ENCODE measurements at places on chromosomes 12 and 14.

DNA sequence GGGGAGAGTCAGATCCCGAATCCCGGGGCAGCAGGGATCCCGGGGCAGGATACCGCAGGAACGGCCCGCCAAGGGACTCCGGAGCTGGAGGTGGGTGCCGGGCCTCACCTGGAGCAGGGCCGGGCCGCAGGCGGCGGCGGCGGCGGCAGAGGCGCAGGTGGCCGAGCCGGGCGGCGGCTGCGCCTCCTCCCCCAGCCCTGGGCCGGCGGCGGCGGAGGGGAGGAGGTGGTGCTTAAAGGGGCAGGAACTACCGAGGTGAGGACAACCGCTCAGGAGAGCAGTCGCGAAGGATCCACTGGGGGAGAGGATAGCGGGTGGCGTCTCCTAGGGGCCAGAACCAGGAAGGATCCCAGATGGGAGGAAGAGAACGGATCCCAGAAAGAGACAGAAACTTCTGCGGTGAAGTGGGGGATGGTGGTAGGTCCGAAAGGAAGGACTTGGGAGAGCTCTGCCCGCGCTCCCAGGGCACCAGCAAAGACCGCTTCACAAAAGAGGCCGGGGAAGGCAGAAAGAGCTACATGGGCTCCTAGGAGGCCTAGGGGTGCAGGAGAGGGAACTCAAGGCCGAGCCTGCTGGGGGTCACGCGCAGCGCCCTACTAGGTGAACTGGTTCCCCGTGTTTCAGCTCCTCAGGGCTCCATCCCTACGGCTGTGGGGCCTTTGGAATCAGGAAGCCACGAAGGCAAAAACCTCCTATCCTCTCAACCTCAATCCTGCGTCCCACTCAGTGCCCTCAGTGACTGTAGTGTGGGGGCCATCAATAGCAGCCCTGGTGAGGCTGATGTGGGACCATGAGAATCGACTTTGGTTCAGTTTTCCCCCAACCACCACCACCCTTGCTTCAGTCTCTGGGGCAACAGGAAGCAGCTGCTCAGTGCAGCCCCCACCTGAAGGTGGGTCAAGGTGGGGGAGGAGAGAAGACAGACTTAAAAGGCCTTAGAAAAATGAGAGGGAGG, 5.0 kb upstream of the BAZ2A start:
- DNase-seq = peak; percentile 29

- no peak for DNase-seq
Measured at GRCh38 chr12:69514111-69514510, 43.9 kb downstream of the FRS2 start.

DNA sequence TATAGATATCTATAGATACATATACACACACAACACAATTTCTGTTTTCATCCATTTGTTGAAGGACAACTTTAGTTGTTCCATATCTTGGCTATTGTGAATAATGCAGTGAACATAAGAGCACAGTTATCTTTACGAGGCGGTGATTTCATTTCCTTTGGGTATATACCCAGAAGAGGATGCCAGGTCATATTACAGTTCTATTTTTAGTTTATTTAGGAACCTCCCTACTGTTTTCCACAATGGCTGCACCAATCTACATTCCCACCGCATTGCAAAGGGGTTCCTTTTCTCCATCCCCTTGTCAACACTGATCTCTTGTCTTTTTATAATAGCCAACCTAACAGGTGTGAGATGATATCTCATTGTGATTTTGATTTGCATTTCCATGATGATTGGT, 143.4 kb upstream of the ARHGAP5 start:
- DNase-seq = no peak

GRCh38 chr14:67942080-67942710, 122.6 kb downstream of the RAD51B start:
- DNase-seq = no peak

GRCh38 chr12:65192963-65193516, 23.7 kb downstream of the LEMD3 start:
- DNase-seq = no peak

- no peak for DNase-seq
Measured at GRCh38 chr12:91778091-91778832, 367.4 kb downstream of the BTG1 start.

DNA sequence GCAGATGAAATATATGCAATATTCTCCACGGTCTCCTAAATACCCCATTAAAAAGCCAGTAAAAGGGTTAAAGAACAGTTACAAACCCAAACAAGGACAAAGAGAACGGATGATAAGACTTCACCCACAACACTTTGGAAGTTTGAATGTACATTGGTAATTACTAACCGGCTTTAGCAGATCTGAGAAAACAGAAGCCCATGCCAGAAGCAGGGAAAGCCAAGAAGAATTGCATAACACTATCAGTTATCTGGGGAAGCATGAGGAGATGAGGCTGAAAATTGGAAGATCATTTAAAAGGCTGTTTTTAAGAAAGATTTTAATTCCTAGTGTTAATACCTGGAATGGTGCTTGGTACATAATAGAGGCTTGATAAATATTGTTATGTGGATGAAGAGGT, 55.6 kb upstream of the MYBPC1 start:
- DNase-seq = no peak

DNA sequence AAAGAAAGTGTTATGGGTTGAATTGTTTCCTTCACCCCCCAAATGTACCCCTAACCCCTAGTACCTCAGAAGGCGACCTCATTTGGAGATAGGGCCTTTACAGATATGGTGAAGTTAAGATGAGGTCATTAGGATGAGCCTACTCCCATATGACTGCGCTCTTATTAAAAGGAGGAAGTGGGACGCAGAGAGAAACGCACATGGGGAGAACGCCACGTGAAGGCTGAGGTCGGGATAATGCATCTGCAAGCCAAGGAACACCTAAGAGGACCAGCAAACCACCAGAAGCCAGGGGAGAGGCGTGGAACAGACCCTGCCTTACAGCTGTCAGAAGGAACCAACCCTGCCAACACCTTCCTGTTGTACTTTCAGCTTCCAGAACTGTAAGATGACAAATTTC, 1.7 kb upstream of the NRIP2 start:
- no peak for DNase-seq

DNA sequence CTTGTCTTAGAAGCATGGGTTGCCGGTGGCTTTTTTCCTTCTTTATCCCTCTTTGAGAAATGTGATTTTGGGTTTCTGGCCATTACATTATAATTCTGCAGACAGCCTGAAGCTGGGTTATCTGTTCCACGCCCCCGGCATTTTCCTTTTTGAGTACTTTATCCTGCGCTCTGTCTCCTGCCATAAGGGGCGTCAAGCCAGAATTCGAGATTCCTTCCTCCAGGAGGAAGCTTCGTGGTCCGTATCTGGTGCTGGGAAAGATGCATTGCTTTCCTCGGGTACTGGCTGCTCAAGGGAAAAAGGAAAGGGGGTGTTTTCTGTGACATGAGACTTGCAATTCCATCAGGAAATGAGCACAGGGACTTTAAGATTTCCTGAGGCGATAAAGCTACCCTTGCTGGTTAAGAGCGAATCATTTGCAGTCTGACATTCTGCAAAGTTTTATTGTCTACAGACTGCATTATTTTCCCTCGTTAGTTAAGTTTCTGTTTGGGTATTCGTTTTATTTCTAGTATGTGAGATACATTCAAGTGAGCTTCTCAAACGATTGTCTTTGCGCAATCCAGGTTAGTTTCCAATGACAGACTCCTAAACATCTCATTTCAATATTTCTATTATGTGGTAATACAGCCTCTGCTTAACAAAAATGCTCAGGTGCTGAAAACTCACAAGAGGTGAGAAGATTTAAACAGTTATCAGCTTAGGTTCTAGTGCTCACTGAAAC, 694 bp downstream of the AKAP5 start:
- no peak for DNase-seq

DNA sequence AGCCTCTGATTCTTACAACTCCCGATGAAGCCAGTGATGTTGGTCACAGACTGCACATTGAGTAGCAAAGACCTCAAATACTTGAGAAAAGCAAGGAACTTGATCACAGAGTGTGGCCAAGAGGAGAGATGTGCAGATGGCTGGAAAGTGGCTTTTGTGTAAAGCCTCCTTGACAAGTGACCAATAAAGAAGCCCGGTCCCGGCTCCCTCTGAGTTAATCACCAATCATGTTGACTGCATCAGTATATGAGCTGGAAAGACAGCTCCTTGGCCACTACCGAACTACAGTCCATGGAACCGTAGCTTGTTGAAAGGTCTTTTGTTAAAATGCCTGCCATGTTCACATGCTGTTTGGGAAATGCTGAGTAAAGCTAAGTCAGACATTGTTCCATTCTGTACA, 23.7 kb upstream of the SERPINA6 start:
- no peak for DNase-seq

DNA sequence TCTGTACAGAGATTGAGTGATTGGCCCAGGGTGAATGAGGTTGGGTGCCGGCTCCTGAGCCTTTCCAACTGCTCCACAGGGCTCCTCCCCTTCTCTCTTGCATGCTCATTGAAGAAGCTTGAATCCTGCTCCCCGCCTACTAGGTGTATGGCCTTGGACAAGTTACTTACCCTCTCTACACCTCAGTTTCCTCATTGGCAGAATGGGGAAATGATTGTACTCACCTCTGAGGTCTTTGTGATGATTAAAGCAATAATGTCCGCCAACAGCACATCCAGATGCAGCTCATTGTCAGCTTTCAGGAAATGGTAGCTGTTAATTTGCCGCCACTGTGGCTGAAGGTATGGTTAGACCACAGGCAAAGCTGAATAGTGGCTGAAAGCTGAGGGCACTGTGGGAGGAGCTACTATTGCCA, 174.1 kb downstream of the CRADD start:
- no peak for DNase-seq

DNA sequence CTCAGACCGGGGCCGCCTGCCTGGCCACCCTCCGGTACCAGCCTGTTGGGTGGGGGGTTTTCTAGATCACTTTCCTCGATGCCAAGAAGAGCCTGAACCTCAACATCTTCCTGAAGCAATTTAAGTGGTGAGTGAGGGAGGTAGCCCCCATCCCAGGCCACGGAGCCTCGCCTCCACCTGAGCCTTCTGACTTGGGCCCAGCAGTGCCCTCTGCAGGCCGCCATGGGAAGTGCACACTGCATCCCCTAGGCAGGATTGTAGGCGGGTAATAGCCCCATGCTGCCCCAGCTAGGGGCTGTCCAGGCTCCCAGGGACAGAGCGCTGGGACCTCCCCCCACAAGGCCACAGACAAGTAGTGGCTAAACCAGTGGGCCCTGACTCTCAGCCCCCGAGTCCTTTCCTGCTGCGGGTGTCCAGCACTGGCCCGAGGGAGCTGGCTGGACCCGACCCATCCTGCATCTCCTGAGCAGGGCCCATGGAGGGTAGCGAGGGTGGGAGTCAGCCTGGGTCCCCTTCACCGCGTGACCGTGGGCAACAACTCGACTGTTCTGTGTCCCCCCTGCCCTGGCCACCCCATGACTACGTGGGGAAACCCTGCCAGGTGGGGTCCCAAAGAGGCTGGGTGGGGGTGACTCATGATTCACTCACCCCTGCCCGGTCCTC, 15.3 kb upstream of the ADSS1 start:
- DNase-seq = peak; percentile 80

GRCh38 chr12:108689314-108690190, 41.8 kb downstream of the CORO1C start:
- DNase-seq = no peak

- DNase-seq = peak; percentile 21
Measured at GRCh38 chr14:53929871-53930715, 26.5 kb downstream of the BMP4 start.

- DNase-seq = no peak
Measured at GRCh38 chr12:25926536-25926935, 31.9 kb upstream of the RASSF8 start.

- no peak for DNase-seq
Measured at GRCh38 chr12:84603484-84604248, 308.9 kb downstream of the SLC6A15 start.

GRCh38 chr12:57171668-57172067, 24.2 kb upstream of the LRP1-AS start:
- DNase-seq = no peak

- no peak for DNase-seq
Measured at GRCh38 chr12:20282401-20282800, 85.9 kb upstream of the PDE3A start.

DNA sequence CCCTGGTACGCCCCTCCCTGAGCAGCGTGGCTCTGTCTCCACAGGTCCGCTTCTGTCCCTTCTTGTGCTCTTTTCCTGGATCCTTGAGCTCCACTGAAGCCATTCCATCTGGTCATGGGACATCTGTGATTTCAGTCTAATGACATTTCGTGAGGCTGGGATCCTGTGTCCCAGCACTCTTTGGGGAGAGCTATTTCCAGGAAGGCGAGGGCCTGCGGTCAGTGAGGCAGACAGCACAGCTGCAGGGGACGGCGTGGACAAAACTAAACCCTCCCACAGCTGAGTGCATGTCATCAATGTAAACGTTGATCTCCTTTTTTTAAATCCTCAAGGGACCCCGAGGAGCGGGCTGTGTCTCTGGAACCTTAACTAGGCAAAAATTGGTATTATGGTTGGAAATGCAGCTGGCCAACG, 127.7 kb downstream of the DACT1 start:
- no peak for DNase-seq

GRCh38 chr12:110742096-110742717, 484 bp downstream of the PPP1CC start:
- no peak for DNase-seq

DNA sequence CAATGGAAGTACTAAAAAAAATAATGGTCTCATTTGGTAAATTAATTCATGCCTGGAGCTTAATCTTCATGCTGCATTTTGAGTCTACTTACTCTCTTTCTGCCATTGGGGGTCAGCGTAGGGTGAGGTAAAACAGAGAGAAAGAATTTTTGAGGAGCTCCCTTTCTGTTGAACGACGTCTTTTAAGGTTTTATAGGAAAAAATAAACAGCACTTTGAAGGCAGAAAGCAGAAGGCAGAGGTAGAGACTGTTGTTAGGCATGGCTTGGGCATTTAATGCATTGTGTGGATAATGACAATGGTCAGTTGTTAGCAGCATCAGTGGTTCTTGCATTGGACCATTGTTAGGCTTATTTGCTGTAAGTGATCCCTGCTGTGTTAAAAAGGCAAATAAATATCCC, 557.2 kb upstream of the STXBP6 start:
- DNase-seq = no peak

GRCh38 chr14:75927564-75928087, 54.2 kb downstream of the TGFB3 start:
- DNase-seq = no peak

DNA sequence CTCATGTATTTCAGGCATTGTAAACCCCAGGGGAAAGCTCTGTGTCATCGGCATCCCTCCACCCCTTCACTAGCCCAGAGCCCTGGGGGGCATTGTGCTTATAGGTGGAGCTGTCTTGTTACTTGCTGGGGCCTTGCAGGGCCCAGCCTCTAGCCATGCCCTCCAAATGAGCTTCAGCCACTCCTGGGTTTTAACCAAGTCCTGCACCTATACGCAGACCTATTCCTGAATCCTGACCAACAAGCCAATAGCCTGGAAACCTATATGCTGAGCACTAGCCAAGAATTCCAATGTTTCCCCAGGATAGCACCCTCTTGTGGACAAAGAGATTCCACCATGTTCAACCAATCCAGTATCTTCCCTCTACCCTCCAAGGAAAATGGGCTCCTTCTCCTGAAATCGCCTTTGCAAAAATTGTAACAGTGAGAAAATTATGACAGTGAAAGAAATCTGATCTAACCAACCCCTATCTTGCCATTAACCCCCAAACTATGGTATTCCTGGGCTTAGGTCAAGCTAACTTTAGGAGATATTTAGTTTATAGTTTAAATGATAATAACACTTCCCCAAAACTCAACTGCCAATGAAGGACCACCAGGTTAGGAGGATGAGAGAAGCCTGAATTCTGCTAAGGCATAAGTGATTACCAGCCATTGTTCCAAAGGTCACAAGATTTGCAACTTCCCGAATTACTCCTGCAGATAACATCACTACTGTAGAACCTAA, 55.5 kb downstream of the TTC7B start:
- DNase-seq = no peak
